C1 segment of cervical spinal cord (tissue), 14 donors: ENCODE measurements at places on chromosomes 1 and 21.

DNA sequence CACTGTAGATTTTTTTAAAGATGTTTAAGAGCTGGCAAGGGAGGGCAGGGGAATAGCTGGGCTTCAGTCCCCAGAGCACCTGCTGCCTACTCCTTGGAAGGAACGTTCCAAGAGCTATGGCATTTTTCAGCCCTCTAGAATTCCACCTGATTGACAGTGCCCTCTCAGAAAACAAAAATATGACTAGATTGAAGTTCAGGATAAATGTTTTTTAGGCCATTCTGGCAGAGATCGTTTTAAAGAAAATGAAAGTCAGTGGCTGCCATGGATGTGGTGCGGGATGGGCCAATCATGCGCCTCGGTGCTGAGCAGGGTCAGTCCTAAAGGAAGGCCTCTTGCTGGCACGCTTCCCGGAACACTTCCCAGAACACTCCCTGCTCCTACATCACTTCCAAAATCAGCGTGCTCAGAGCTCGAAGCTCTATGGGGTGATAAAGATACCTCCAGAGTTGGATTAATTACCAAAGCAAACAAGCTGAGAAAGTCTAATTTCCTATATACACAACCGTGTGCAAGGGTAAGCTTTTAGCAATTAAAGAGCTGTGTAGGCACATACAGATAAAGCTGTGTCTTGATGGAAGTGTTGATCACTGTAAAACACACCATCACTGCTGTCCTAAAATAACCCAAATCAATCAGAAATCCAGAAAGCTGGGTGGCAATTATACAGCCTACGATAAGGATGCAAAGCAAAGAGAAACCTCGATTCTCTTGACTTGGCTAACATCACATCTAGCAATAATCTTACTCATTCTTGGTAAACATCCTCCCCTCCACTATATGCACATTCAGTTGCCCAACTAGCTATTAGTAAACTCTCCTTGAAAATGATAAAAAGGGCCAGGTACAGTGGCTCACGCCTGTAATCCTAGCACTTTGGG lies 34.6 kb downstream of the TGFBR3 start:
- no peak for DNase-seq

DNA sequence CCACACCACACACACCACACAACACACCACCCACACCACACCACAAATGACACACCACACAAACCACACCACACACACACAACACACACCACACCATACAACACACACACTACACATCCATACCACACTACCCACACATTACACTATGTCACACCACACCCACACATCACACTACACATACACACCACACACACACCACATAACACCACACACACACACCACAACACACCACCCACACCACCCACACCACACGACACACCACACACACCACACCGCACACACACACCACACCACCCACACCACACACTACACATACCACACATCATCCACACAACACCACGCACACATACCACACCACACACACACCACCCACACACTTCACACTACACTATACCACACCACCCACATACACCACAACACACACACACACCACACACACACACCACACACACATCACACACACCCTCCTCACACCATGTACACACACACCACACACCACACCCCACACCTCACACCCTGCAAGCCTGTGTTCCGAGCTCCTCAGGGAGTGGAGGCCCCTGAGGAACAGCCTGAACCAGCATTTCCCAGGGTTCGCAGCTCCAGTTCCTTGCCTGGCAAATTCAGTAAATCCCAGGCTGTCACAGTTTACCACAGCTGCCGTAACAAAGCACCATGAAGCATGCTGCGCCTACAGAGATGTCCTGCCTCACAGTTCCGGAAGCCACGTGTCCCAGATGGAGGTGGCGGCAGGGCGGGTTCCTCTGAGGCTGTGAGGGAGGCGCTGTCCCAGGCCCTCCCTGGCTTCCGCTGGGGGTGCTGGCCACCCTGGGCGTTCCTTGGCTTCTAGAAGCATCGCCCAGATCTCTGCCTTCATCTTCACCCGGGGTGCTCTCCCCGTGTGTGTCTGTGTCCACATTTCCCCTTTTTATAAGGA lies 69.8 kb upstream of the ATP5PO start:
- DNase-seq = no peak

- DNase-seq = no peak
Observed at GRCh38 chr1:107514841-107515240, 374.0 kb downstream of the NTNG1 start.

GRCh38 chr1:222390181-222390580 lies 157.7 kb downstream of the HHIPL2 start:
- no peak for DNase-seq

GRCh38 chr1:219138747-219139146 lies 34.9 kb upstream of the LYPLAL1 start:
- DNase-seq = no peak

DNA sequence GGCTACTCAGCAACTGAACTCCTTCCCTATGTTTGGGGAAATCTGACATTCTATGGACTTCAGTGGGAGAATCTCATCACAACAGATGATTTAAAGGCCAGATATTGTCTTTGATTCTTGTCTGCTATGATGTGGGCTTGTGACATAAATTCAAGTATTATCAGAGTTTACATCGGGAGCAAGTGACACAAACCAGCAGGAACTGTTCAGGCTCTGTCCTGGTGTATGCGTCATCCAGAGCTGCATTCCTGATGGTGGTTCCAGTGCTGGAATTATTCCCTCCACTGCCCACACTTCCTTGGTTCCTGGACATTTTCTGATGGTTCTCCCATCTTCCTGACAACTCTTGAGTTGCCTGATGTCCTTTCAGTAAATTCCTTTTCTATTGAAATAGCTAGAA lies 10.8 kb upstream of the LSM10 start:
- no peak for DNase-seq

DNA sequence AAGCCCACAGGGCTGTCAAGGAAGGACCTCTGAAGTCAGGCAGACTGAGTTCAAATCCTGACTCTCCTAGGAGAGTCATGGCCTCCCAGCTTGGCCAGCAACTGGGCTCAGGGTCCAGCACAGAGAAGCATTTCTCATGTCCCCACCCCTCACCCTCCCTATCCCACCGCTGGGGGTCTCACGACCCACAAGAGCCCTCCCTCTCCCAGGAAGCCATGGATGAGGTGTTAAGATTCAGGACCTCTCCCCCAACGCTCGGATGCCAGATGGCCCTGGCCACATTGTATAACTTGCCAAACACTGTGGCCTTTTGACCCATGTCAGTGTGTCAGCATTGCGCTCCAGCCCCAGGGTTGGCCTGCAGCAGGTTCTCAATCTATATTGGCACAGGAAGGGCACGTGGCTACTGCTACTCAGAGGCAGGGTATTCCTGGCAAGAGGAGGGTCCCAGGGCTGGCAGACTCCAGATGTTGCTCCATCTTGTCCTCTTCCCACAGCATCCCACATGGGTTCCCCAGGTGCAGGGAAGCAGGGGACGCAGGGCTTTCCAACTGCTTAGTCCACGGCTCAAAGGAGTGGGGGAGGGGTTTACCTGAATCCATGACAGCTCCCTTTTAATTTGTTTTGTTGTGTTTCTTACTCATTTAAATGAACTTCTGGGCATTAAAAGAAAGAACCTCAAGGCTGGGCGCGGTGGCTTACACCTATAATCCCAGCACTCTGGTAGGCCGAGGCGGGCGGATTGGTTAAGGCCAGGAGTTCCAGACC lies 10.5 kb downstream of the SLC2A1 start:
- DNase-seq = no peak

- no peak for DNase-seq
Observed at GRCh38 chr1:79042117-79042516, 35.6 kb upstream of the ADGRL4 start.

DNA sequence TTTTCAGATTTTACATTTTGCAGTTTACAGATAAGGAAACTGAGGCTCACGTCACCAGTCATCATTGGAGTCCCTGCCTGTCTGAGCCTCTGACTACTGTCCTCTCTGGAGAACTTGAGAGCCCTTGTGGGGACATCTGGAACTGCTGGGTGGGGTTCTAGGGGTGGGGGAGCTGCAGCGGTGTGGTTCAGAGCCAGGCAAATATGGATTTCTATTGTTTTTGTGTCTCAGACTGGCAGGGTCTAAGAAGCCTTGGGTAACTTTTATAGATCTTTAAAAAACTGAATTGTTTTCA lies 46.9 kb downstream of the IER5 start:
- no peak for DNase-seq

DNA sequence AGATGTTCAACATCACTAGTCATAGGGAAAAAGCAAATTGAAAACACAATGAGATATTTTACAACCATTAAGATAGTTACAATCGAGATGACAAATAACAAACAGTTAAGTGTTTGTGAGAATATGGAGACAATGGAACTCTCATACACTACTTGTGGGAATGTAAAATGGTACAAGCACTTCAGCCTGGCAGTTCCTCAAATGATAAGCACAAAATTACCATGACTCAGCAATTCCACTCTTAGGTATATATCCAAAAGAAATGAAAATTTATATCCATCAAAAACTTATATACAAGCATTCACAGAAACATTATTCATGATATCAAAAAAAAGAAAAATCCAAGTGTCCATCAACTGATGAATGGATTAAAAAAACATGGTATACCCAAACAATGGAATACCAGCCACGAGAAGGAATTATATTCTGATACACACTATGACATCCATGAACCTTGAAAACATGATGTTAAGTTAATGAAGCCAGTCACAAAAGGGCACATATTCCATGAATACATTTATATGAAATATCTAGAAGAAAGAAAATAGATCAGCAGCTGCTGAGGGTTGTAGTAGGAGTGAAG lies 76.4 kb downstream of the EVI5 start:
- no peak for DNase-seq

DNA sequence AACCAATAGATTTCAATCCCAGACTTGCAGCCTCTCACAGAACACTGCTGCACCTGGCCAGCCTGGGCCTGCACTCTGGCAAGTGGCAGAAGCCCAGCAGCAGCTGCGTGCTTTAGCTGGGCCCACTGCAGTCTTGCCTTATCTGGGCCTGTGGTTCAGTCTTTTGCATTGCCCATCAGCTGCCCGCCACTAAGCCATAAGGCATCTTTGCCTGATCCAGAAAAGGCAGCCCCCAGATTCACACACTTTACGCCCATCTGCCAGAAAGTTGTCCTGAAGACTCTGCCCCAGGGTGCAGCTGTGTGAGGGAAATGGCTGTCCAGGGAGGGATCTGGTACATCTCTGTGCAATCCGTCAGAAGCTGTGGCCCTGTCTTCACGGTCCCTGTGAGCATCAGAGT lies 217.0 kb downstream of the DNAH14 start:
- no peak for DNase-seq

GRCh38 chr1:221098471-221099405 lies 219.5 kb downstream of the HLX start:
- DNase-seq = no peak

DNA sequence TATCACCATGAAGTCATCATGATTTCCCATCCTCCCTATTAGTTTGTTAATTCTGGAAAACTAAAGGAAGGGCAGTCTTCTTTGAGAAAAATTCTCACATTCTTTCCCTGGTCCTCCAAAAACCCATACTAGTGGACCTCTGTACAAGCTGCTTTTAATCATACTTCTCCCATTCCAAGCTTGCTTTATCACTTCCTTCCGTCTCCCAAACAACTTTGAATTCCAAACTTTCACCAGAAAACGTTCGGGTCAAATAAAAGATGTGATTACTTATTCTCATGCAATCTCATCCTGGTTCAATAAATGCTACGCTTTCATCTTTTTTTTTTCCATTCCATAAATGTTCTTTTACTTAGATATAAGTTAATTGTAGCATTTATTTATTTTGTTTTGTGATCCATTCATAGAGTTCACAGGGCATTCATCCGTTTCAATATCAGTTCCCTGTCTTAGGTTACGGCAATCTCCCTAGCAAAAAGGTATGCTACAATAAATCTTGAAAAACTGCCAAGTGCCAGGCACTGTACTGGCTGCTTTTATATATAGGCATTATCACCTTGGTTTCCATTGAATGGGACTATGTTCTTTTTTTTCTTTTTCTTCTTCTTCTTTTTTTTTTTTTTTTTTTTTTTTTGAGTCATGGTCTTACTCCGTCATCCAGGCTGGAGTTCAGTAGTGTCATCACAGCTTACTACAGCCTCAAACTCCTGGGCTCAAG lies 100.2 kb upstream of the GREM2 start:
- DNase-seq = no peak

GRCh38 chr1:55064071-55064581 lies 24.8 kb downstream of the PCSK9 start:
- no peak for DNase-seq

GRCh38 chr1:212254853-212255363 lies 30.3 kb upstream of the PPP2R5A start:
- no peak for DNase-seq

- peak; percentile 44 for DNase-seq
Observed at GRCh38 chr21:32256873-32257620, 21.8 kb downstream of the MIS18A start.
